ENCODE measurements at places on chromosomes 6 and 20. TPM values are rescaled to one million over a fixed set of nuclear protein-coding genes. Genes with fewer than 3 reads are reported as not detected.

- peak; percentile 45 for DNase-seq
Measured at GRCh38 chr20:60046011-60046413, 87.8 kb downstream of the CDH26 start.

DNA sequence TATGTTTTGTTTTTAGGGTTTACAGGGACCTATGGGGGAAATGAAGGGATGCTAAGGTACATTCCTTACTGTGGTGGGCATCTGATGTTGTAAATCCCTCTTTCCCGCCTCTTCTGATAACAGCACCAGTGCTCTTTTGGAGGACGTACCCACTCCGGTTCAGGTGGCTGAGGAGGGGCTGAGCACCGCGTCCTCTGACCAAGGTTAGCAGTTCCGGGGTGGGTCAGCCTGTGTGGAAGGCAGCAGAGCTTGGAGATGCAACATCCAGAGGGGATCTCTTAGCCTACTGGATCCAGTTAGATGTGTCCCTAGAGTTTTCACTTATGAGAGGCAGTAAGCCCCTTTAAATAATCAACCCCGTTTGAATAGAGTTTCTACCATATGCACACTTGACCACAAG, 135.3 kb upstream of the KCNG1 start:
- no peak for DNase-seq

GRCh38 chr20:25499855-25500434, 85.4 kb downstream of the NINL start:
- DNase-seq, result no peak

The HLA-DRB1 gene
- total RNA-seq, result 16.8 TPM

DNA sequence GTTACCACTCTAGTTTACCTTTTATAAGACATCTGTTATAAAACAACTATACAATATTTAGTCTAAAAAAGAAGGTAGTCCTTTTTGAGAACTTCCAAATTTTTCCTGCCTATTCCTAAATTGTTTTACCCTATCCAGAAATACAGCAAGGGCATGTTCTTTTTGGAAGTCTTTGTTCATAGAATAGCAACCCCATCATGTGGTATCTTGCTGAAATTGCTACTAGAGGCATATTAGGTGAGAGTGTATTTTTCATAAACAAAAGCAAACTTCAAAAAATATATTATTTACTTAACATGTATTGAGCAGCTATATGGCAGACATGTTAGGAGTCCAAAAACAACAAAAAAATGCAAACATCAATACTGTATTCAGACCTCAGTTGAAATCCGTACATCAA, 371.8 kb upstream of the NRSN1 start:
- DNase-seq, result peak; percentile 25

- DNase-seq, result no peak
Measured at GRCh38 chr6:31011153-31011552, 879 bp downstream of the MUC22 start.

- DNase-seq, result no peak
Measured at GRCh38 chr20:12947691-12948090, 61.1 kb upstream of the SPTLC3 start.

DNA sequence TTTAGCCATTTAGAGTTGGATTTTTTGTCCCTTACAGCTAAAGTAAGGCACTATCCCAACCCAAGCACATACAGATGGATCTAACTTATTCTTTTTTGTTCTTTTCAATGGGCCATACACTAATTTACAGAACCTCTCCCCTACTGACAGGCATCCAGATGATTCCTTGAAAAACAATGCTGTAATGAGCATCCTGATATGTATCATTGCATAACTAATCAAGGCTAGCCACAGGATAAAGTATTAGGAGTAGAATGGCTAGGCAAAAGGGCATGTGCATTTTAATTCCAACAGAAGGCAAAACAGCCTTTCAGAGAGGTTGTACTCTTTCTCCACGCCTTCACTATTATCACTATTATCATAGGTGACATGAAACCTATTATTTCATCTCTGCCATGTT, 54.1 kb downstream of the ELOVL5 start:
- DNase-seq, result no peak

- peak; percentile 86 for DNase-seq
Measured at GRCh38 chr20:5191829-5192569, 65.2 kb downstream of the CDS2 start.

- no peak for DNase-seq
Measured at GRCh38 chr6:72595812-72596211, 26.1 kb upstream of the KCNQ5 start.

DNA sequence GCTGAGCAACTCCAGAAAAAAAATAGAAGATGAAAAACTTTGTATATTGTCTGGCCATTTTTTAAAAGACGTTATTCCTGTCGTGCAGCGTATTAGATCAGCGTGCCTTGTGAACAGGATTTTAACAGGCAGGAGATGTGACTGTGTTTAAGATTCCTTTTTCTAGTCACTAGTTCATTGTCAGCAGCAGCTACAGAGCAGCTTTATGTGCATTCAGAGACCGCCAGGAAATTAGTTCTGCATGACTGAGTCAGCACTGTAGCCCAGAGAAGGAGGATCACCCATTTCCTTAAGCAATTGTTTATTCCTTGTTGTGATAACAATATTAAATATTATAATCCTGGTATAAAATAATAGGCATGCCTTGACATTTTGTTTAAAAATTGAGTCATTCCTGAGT, 75.4 kb upstream of the ADGRB3 start:
- peak; percentile 25 for DNase-seq

The PPP1R16B gene
- 5.5 TPM for total RNA-seq

DNA sequence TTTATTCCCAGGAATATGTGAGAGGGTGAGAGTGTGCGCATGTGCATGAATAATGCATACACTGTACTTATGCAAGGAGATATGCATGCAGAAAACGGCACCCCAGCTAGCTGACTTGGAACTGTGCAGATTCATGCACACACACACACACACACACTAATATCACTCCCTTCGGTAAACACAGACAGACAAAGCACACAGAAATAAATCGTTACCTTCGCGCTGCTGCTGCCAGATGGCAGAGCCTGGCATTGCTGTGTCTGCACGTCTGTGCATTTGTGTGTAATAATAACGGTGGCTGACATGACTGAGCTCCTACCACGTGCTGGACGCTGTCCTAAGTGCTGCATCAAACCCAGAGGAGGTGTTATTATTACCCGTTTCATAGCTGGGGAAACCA, 36.8 kb downstream of the PREX1 start:
- DNase-seq, result peak; percentile 23

DNA sequence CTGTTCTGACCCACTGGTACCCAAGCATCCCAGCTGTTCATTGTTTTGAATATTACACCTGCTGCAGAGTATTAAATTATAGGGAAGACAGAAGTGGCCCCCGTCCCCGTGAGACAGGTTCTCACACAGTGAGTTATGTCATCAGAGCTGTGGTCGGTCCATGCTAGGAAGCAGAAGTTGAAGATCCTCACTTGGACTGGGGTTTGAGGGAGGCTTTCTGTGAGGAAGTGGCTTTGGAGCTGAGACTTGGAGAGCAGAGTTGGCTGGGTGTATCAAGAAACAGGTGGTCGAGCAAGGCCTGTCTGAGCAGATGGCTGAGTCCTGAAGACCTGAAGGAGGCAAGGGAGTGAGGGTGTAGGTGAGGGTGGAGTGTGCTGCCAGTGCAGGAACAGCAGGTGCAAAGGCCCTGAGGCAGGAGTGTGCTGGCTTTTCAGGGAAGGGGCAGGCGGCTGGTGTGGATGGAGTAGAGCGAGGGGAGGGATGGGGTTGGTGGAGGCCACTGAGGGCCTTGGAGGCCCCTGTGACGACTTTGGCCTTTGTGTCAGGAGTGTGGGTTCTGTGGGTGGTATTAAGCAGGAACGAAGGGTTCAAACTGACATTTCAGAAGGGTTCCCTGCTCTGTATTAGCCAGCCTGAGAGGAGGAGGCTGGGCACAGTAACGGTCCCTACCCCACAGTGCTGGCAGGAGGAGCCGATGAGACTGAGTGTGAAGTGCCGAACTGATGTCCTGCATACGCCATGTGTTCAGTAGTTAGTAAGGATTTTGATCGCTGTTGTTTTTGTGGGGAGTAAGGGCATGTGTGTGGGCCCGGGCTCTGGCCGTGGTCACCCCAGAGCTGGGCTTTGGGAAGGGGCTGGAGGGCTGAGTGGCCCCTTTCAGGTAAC, 11.8 kb downstream of the SRC start:
- peak; percentile 66 for DNase-seq

GRCh38 chr6:45590226-45590625, 212.5 kb upstream of the SUPT3H start:
- DNase-seq, result no peak

The SNAP91 gene
- 2.3 TPM for total RNA-seq

DNA sequence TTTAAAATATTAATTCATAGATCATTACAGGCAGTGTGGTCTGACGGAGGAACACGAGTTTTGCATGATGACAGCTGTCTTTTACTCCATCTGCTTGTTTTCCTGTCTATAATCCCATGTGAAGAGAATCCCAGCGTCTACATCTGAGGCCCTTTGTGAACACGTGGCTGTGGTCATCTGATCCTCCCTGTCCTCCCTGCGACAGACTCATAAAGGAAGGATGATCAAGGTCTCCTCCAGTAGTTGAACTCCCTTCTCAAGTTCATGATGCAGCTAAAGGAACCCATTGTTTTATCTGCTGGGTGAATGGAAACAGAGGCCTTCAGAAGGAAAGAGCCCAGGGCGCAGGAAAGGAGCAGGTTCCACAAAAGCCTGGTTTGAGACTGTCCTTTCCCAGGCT, 435.8 kb upstream of the JARID2 start:
- no peak for DNase-seq

DNA sequence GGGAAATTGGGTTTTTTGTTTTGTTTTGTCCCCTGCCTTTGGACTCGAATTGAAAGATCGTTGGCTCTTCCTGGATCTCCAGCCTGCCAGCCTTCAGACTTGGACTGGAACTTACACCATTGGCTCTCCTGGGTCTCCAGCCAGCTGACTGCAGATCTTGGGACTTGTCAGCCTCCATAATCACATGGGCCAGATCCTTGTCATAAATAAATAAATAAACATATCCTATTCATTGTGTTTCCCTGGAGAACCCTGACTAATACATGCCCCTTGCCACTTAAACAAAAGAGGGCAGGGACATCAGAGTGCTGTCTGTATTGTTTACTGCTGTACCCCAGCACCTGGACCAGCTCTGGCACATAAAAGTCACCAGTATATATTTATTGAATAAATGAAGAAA, 101.5 kb downstream of the CAP2 start:
- no peak for DNase-seq

The TMC2 gene
- not detected for total RNA-seq

The NOX3 gene
- not detected for total RNA-seq

The VWA7 gene
- total RNA-seq, result 1.2 TPM

DNA sequence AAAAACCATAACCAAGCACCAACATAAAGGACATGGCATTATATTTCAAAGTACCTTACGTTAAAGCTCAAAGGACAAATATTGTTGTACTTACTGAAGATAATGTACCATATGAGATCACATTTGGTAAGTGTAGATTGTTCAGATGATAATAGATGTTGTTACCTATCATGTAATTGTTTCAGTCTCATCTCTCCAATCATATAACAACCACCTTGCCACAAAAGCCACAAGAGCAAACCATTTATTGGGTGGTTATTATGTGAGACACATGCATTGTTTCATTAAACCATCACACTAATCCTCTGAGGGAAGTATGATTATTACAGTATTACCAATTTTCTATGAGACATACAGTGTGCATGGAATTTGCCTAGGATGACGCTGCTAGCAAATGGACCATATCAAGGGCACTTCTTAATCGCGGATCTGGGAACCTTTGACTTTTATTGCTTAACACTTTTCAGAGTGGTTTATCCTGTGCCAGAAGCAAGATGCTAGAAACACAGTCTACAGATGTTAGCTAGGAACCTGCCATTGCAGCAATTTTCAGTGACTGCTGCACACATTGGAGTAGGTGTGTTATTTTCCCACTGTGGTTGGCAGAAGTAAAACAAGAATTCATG, 149.8 kb upstream of the AKIRIN2 start:
- DNase-seq, result no peak

DNA sequence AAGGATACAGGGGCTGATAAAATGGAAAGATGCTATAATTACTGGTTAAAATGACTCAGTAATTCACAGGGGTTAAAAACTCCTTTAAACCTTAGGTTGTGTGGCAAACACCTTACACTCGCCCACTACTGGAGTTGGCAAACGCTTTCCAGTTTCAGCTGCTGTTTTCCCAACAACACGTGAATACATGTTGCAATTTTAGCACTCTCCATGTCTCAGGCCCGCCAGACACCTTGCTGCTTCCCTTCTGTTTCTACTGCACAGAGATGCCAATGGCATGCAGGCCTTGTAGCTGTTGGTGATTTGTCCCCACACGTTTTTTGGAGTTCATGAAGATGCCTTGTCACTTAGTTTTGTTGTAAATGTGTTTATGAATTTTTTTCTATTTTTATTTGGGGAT, 5.3 kb upstream of the TTPAL start:
- no peak for DNase-seq

The PARD6B gene
- 0.93 TPM for total RNA-seq

DNA sequence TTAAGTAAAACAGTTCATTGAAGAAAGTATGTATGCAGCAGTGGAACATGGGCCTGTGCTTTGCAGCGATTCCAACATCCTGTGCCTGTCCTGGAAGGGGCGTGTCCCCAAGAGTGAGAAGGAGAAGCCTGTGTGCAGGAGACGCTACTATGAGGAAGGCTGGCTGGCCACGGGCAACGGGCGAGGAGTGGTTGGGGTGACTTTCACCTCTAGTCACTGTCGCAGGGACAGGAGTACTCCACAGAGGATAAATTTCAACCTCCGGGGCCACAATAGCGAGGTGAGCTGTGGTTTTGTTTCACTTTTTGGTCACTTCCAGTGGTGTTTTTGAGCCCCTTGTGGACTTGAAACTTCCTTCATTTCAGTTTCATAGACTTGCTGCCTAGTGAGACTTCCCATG, 1.7 kb downstream of the TULP4 start:
- DNase-seq, result peak; percentile 20

DNA sequence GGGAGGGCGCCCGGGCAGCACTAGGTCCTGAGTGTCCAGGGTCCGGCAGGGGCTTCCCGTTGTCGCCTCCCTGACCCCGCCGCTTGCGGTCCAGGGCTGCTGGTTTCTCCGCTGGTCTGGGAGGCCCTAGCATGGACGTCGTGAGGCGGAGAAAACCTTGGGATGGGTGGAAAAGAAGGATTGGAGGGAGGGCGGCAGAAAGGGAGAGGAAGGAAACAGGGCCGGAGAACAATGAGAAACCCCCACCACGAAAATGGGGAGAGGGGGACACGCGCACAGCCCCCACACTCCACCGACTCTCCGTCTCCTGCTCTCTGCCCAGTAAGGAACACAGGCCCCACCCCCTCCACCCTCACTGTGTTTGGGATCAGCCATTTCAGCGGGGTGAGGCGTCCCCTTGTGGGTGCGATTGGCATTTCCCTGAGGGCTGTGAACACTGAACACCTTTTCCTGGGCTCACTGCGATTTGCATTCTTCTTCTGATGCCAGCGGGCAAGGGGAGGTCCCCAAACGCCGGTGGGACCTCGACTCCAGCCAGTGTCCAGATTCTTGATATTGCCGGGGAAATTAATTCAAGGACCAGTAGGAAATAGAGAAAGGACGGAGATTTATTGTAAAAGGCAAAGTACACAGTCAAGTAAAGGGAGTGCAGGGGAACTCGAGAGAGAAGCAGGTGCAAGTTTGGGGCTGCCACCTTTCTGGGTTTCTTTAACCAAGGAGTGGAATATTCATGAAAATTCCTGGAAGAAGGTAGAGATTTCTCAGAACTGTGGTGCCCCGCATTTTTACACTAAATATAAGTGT, 3.3 kb upstream of the RAET1G start:
- DNase-seq, result peak; percentile 86

The PDYN gene
- not detected for total RNA-seq

GRCh38 chr6:108243836-108244235, 17.0 kb downstream of the SNX3 start:
- no peak for DNase-seq

Measured in muscle of leg (tissue), 16 donors.